Neural progenitor cell (in vitro differentiated cells): ENCODE measurements at places on chromosomes 5 and 9.

GRCh38 chr9:115209601-115210306, 91.8 kb upstream of the TNC start:
- no peaks in the 10 kb centered on the region for H3K27me3 ChIP-seq
- no peak overlapping the region for H3K27ac ChIP-seq
- no peak overlapping the region for H3K4me3 ChIP-seq
- no peaks in the 10 kb centered on the region for H3K4me1 ChIP-seq

DNA sequence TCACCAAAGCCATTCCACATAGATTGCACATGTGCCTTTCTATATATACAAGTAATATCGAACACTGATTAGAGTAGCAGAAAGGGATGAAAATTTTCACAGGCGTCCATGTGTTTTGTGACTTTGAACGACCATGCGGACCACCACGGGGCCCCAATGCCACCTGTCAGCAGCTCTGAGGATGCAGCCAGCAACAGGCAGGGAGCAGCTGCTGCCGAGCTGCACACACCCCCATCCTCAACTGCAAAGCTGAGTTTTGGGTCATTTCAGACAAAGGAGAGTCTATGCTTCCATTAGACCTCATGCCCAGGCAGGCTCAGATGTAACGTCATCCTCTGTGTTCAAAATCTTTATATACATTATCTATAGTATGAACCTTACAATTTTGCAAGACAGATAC, 503.8 kb downstream of the IRX1 start:
- no peak overlapping the region for H3K27ac ChIP-seq
- no peaks in the 10 kb centered on the region for H3K36me3 ChIP-seq
- no peak for DNase-seq
- peaks cover 9% of the 10 kb centered on the region for H3K4me1 ChIP-seq

- peaks cover 75% of the 10 kb centered on the region for H3K27me3 ChIP-seq
- H3K36me3 ChIP-seq, result no peaks in the 10 kb centered on the region
- DNase-seq, result no peak
- H3K4me3 ChIP-seq, result peak overlapping the region; percentile 68
- peaks cover 27% of the 10 kb centered on the region for H3K4me1 ChIP-seq
- H3K27ac ChIP-seq, result no peak overlapping the region
Observed at GRCh38 chr5:40682154-40683017, 2.7 kb downstream of the PTGER4 start.

- DNase-seq, result no peak
- no peak overlapping the region for H3K27ac ChIP-seq
Observed at GRCh38 chr9:2722715-2723114, 5.4 kb downstream of the KCNV2 start.

DNA sequence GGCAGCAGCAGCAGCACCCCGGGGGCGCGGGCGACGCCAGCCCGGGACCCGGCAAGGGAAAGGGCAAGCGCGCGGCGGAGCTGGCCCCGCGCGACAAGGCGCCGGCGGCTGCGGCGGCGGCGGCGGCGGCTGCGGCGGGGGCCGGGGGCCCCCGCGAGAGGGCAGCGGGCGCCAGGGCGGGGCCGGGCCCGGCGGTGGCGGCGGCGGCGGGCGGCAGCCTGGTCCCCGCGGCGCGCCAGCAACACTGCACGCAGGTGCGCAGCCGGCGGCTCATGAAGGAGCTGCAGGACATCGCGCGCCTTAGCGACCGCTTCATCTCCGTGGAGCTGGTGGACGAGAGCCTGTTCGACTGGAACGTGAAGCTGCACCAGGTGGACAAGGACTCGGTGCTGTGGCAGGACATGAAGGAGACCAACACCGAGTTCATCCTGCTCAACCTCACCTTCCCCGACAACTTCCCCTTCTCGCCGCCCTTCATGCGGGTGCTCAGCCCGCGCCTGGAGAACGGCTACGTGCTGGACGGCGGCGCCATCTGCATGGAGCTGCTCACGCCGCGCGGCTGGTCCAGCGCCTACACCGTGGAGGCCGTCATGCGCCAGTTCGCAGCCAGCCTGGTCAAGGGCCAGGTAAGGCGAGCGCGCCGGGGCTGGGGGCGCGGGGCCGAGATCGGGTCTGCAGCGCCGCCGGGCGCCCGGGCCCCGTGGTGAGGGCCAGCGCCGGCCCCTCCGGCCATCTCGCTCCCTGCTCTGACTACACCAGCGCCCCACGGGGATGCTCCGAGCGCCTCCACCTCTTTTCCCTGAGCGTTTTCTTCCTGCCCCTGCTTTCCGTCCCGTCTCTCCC, at the start of gene UBE2QL1:
Gene UBE2QL1, plus strand, starts transcription at position 238 of the 843 bp plus-strand sequence. Its CDS starts 35 bp downstream, at position 273.
- H3K27me3 ChIP-seq, result peaks cover 91% of the 10 kb centered on the region
- H3K36me3 ChIP-seq, result no peaks in the 10 kb centered on the region
- peak within 1 kb of the TSS; percentile 66 for H3K4me3 ChIP-seq
- H3K4me1 ChIP-seq, result peaks cover 28% of the 10 kb centered on the region

DNA sequence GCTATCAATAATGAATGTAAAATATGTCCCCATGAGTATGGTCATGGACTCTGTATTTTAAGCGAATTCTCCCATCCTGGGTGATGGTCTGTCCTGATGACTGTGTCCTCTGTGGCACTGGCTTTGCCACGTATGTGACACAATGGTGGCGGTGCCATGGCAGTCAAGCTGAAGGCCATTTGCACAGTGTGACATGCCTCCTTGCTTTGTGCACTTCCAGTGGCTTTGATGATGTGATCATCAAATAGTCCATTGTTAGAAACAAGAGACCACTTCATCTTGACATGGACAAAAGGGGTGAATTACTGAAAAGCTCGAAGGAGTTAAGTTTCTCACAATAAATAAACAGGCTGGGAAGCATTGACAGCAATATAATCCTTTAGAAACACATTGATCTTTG, 31.0 kb upstream of the PRRC1 start:
- no peak overlapping the region for H3K27ac ChIP-seq
- H3K4me3 ChIP-seq, result no peak overlapping the region
- H3K4me1 ChIP-seq, result no peaks in the 10 kb centered on the region

GRCh38 chr5:32057187-32058096, 116.7 kb downstream of the GOLPH3 start:
- no peaks in the 10 kb centered on the region for H3K36me3 ChIP-seq
- no peaks in the 10 kb centered on the region for H3K4me1 ChIP-seq
- H3K27me3 ChIP-seq, result no peaks in the 10 kb centered on the region
- DNase-seq, result no peak

GRCh38 chr9:124652615-124653393, 118.3 kb downstream of the NR6A1 start:
- no peak overlapping the region for H3K4me3 ChIP-seq
- H3K27ac ChIP-seq, result no peak overlapping the region
- no peaks in the 10 kb centered on the region for H3K27me3 ChIP-seq
- no peaks in the 10 kb centered on the region for H3K36me3 ChIP-seq
- H3K4me1 ChIP-seq, result peaks cover 16% of the 10 kb centered on the region

DNA sequence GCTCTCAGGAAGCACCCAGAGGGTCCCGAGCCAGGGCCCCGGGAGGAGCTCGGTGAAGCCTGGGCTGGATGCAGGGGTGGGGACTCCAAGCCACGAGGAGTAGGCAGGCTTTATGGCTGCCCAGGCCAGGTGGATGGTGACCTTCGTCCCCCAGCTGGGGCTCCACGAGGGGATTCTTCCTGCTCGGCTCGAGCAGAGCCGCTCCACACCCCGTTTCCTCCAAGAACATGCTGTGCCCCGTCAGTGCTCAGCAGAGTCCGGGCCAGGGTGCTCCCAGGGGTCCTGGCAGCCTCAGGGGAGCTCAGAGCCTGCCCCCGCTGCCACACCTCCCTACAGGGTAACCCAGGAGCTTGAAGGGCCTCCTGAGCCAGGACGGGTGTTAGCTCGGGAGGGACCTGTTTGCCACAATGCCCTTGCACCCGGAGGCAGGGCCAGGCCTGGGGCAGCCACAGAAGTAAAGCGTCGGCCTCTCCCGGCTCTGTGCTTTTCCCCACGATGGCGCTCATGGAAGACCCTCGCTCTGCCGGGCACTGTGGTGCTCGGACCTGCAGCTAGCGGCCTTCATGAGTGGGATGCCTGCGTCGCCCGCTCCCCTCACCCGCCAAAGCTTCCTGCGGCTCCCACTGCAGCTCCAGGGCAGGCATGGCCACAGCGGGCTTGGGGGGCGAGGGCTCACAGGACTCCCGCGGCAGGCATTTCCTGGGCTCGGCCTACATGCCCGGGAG, 86.8 kb downstream of the KCNT1 start:
- no peak overlapping the region for H3K4me3 ChIP-seq
- no peaks in the 10 kb centered on the region for H3K36me3 ChIP-seq
- no peaks in the 10 kb centered on the region for H3K4me1 ChIP-seq
- no peak for DNase-seq
- H3K27me3 ChIP-seq, result no peaks in the 10 kb centered on the region
- no peak overlapping the region for H3K27ac ChIP-seq

DNA sequence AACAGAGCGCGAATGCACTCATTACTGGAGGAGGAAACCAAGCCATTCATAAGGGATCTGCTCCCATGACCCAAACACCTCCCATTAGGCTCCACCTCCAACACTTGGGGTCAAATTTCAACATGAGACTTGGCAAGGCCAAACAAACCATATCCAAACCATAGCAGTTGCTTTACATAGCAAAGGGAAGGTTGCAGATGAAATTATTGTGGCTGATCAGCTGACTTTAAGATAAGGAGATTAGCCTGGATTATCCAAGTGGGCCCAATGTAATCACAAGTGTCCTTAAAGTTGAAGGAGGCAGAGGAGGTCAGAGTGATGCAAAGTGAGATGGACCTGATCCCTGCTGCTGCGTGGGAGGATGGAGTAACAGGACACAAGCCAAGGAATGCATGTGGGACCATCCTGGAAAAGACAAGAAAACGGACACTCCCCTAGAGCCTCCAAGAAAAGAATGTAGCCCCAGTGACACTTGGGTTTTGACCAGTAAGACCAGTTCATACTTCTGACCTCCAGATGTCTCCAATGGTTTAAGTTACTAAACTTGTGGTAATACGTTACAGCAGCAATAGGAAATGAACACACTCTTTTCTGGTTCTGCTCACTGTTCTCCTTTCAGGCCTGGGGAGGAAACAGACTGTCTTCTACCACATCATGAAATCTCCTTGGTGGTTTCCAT, 167.3 kb downstream of the GNAQ start:
- no peaks in the 10 kb centered on the region for H3K36me3 ChIP-seq
- no peak overlapping the region for H3K4me3 ChIP-seq
- H3K27me3 ChIP-seq, result no peaks in the 10 kb centered on the region

DNA sequence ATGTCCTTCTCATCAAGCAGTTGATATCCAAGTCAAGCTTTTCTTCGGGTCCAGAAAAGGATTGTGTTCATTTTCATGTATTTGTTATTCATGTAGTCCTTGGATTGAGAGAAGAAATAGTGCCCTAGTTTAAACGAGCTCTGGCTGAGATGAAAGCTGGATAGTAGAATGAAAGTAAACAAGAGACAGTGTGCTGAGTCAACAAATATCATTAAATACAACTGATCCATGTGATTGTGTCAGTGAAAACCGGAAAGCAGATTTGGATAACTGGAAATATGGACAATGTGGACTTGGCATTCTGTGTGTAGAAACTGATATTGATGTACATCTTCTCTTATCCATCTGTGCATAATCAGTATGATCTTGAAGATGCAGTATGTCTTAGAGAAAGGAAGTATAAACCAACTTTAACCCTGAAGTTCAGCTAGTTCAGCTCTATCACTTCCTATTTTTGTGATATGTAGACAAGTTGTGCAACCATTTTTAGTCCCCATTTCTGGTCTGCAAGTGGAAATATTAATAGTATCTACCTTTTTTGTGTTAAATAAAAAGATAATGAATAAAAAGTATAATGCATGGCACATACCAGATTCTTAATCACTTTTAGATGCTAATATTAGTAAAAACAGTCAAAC, 4.4 kb downstream of the MUSK start:
- H3K27ac ChIP-seq, result no peak overlapping the region
- H3K4me1 ChIP-seq, result no peaks in the 10 kb centered on the region
- no peaks in the 10 kb centered on the region for H3K27me3 ChIP-seq
- no peak overlapping the region for H3K4me3 ChIP-seq

GRCh38 chr5:146820987-146821386, 57.6 kb downstream of the PPP2R2B start:
- no peak for DNase-seq
- H3K4me1 ChIP-seq, result peaks cover 2% of the 10 kb centered on the region
- H3K27ac ChIP-seq, result no peak overlapping the region
- no peaks in the 10 kb centered on the region for H3K36me3 ChIP-seq
- no peak overlapping the region for H3K4me3 ChIP-seq

DNA sequence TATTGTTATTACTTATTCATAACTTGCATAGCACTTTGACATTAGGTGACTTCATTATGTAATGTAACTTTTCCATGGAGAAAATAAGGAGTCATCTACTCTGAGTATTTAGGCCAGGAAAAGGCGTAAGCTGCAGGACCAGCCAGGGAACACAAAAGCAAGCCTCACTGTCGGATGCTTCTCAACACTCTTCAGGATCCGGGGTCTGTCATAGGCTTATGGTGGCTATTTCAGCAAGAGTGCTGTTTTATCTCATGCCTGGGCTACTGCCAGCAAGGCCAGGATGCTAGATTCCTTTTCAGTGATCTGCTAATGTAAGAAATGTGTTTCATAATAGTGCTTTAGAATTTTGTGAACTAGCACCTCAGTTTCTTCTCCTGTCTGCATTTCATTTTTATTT, 162.4 kb downstream of the CHSY3 start:
- no peak overlapping the region for H3K4me3 ChIP-seq
- H3K4me1 ChIP-seq, result no peaks in the 10 kb centered on the region
- no peaks in the 10 kb centered on the region for H3K36me3 ChIP-seq
- H3K27me3 ChIP-seq, result no peaks in the 10 kb centered on the region
- no peak overlapping the region for H3K27ac ChIP-seq

GRCh38 chr9:114282507-114282906, 40.4 kb upstream of the ORM1 start:
- H3K4me3 ChIP-seq, result no peak overlapping the region
- DNase-seq, result no peak
- H3K27me3 ChIP-seq, result no peaks in the 10 kb centered on the region
- peaks cover 6% of the 10 kb centered on the region for H3K4me1 ChIP-seq

GRCh38 chr5:127042593-127042992, 12.2 kb upstream of the MARCHF3 start:
- H3K36me3 ChIP-seq, result no peaks in the 10 kb centered on the region
- H3K27me3 ChIP-seq, result no peaks in the 10 kb centered on the region
- H3K4me3 ChIP-seq, result no peak overlapping the region
- H3K27ac ChIP-seq, result no peak overlapping the region
- H3K4me1 ChIP-seq, result peaks cover 18% of the 10 kb centered on the region

- H3K36me3 ChIP-seq, result peaks cover 6% of the 10 kb centered on the region
- H3K27me3 ChIP-seq, result no peaks in the 10 kb centered on the region
- no peak overlapping the region for H3K4me3 ChIP-seq
- DNase-seq, result no peak
- H3K4me1 ChIP-seq, result no peaks in the 10 kb centered on the region
- no peak overlapping the region for H3K27ac ChIP-seq
Observed at GRCh38 chr5:17276445-17276844, 59.0 kb downstream of the BASP1 start.

- no peak overlapping the region for H3K4me3 ChIP-seq
- DNase-seq, result no peak
- no peaks in the 10 kb centered on the region for H3K4me1 ChIP-seq
- H3K36me3 ChIP-seq, result no peaks in the 10 kb centered on the region
Observed at GRCh38 chr9:87157366-87158031, 210.2 kb upstream of the GAS1 start.

DNA sequence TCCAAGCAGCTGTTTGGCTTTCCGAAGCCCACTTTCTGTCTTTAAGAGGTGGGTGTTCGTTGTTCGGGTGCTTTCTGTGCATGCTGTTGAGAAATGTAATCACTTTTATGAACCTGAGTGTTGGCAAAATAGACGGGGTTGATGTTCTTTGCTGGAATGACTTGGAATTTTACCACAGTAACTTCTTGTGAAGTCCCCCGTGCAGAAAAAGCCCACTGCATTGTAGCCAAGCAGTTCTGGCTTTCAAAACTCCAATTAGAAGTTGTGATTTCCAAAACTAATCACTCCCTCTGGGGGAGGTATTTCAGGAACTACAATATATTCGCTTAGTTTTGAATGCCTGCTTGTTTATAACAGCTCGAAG, 111.1 kb downstream of the PAM start:
- H3K27me3 ChIP-seq, result no peaks in the 10 kb centered on the region
- peak overlapping the region; percentile 75 for H3K4me3 ChIP-seq
- H3K4me1 ChIP-seq, result peaks cover 39% of the 10 kb centered on the region
- no peaks in the 10 kb centered on the region for H3K36me3 ChIP-seq
